IMR-90 (cell line): ENCODE measurements at places on chromosomes 2 and 18. TPM values are rescaled to one million over a fixed set of nuclear protein-coding genes. Genes with fewer than 3 reads are reported as not detected.

DNA sequence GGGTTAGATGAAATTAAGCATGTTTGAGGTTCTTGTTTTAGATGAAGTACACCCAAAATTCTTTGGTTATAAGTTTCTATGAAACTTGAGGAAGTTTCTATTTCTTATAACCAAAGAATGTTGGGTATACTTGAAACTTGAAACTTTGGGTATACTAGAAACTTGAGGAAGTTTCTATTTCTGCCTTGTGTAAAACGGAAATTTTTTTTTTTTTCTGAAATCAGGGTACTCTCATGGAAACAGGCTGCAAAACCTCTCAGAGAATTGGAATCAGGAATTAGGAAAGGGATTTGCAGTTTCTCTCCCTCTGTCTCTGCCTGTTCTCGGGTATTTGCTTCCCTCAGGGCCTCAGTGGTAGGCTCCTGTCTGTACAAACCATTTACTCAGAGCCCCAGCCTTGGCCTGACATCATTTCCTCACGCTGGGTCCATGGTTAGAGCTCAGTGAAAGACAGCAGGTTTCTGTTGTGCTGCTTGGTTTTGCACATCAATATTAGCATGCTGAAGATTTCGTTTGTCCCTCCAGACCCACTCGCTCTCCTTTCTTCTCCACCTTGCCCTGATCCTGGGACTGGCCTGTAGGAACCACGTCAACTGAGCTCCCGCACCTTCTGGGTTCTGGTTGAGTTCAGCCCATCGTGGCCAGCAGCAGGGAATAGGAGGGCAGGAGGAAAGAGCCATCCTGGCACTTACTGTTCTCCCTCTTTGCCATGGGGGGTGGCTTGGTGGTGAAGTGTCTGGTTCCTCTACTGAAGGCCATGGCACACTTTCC, 106.4 kb downstream of the POLR1A start:
- no peaks in the 10 kb centered on the region for H3K27me3 ChIP-seq
- peak; percentile 49 for DNase-seq
- H3K4me1 ChIP-seq = peaks cover 32% of the 10 kb centered on the region
- peak overlapping the region; percentile 92 for H3K27ac ChIP-seq
- H3K4me3 ChIP-seq = no peak overlapping the region

DNA sequence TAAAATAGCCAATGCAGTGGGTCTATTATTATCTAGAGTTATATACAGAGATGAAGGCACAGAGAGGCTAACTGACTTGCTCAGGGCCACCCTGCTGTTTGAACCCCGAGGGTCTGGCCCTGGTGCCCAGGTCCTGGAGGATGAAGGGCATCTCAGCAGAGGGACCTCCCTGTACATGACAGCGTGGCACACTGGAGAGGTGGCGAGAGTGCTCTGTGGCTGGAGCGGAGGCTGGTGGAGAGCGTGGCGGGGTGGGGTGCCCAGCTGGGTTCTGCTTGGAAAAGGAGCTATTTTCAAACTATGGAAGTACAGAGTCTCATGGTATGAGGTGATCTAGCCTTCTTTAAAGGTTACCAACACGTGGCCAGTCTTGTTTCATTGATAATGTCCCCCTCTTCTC, 35.8 kb downstream of the GREB1 start:
- DNase-seq = no peak
- no peak overlapping the region for H3K27ac ChIP-seq
- H3K4me1 ChIP-seq = peaks cover 7% of the 10 kb centered on the region
- H3K36me3 ChIP-seq = no peaks in the 10 kb centered on the region

The SRD5A2 gene
- not detected in 2 replicates for total RNA-seq

GRCh38 chr2:197209246-197209645, 101.3 kb downstream of the ANKRD44 start:
- H3K4me3 ChIP-seq = no peak overlapping the region
- H3K36me3 ChIP-seq = no peaks in the 10 kb centered on the region
- no peaks in the 10 kb centered on the region for H3K27me3 ChIP-seq

The CYRIA gene
- 1.7 and 3.8 TPM in 2 replicates for total RNA-seq

DNA sequence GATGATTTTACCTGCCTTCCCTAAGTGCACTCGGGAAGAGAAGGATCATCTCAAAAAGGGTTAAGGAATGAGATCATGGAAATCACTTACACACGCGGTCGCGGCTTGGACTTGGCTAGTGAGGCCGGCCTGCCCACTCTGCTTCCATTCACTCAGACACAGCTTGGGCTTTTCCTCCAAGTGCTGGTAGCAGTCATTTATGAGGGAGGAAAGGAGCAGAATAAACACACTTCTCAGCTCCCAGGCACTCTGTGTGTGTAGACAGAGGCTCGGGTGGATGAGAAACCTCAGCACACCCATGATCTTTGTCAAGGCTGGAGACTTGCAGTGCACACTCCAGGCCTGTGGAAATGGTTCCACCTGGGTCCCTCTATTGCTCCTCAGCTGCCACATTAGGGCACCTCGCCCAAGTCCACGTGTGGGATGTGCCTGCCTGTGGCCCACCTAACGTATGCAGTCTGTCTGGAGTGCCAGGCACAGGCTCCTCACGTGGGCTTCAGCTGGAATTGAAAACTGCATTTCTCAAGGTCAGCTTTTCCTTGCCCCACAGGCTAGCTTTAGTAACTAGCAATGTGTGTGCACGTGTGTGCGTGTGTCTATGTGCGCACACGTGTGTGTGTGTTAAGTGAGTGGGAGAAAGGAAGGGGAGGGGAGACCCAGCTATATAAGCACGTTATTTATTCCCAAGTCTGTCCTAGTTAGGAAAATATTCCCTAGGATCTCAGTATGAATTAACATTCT, 288.4 kb downstream of the SOX11 start:
- no peaks in the 10 kb centered on the region for H3K36me3 ChIP-seq
- peaks cover 2% of the 10 kb centered on the region; the same call in 1 of the 2 replicates for H3K4me1 ChIP-seq
- H3K27me3 ChIP-seq = no peaks in the 10 kb centered on the region
- no peak overlapping the region for H3K27ac ChIP-seq
- DNase-seq = no peak

DNA sequence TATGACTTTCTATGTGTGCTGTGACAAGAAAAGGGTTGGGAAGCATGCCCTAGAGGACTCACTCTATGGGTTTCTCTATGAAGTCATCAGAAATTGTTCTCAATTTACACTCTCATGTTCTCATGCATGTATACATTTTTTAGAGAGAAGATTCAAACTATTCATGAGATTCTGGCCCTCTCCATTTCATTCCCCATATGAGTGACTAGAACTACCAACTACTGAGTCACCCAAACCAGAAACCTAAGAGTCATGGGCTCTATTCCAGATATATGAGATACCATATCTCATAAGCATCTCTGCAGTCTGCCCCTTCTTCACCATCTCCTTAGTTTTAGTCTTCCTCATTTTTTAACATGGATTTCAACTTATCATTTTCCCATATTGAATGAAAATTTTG, 87.7 kb downstream of the EXOC6B start:
- peak; percentile 73 for DNase-seq
- no peaks in the 10 kb centered on the region for H3K27me3 ChIP-seq
- H3K27ac ChIP-seq = no peak overlapping the region
- H3K36me3 ChIP-seq = peaks cover 3% of the 10 kb centered on the region

The DSC1 gene
- not detected in 2 replicates for total RNA-seq

DNA sequence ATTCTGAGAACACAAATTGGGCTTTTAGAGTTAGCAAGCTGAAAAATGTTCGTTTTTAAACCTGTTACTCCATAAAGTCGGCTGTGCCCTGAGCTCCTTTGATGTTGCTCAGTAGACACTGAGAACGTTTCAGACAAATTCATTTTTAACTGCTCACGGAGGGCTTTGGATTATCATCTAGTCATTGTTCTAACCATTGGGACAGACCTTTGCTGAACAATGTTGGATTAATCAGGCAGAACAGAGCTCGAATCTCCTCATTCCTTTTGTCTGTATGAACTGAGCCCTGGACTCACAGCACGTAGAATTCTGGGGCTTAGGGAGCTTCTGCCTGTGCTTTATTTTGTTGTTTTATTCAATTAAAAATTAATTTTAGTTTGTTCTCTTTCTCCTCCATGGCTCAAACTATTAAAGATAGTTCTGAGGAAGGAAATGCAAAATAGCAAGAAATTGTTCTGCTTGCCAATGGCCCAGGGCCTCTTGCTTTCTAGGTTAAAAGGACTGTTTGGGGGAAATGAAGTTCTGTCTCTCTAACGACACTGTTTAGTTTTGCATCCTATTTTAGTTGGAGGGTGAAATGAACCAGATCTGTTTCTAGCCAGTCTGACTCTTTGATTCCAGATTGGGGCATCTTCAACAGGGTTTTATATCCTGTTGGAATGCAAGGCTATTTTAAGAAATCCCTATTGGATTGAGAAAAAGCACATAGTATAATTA, 114.7 kb upstream of the CXCR4 start:
- H3K27me3 ChIP-seq = no peaks in the 10 kb centered on the region
- H3K27ac ChIP-seq = no peak overlapping the region
- DNase-seq = no peak
- H3K4me1 ChIP-seq = no peaks in the 10 kb centered on the region

DNA sequence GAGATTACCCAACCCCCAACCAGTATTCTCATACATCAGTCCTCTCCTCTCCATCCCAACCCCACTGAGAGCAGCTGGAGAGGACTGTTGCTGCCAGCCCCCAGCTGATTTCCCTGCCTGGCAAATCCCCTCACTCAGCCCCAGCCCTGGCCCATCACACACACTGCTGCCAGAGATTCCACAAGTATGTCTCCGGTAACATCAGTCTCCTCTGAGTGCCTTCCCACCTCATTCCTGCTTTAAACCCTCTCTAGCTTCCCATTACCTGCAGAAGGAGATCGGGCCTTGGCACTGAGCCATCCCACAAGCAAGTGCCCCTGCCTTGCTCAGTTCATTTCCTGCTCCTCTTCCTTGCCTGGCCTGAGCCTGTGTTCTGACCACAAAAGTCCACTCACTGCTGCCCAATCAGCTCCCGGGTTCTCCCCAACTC, 50.6 kb upstream of the ZFP36L2 start:
- H3K4me1 ChIP-seq = peaks cover 14% of the 10 kb centered on the region; the same call in 1 of the 2 replicates
- no peak overlapping the region for H3K4me3 ChIP-seq

DNA sequence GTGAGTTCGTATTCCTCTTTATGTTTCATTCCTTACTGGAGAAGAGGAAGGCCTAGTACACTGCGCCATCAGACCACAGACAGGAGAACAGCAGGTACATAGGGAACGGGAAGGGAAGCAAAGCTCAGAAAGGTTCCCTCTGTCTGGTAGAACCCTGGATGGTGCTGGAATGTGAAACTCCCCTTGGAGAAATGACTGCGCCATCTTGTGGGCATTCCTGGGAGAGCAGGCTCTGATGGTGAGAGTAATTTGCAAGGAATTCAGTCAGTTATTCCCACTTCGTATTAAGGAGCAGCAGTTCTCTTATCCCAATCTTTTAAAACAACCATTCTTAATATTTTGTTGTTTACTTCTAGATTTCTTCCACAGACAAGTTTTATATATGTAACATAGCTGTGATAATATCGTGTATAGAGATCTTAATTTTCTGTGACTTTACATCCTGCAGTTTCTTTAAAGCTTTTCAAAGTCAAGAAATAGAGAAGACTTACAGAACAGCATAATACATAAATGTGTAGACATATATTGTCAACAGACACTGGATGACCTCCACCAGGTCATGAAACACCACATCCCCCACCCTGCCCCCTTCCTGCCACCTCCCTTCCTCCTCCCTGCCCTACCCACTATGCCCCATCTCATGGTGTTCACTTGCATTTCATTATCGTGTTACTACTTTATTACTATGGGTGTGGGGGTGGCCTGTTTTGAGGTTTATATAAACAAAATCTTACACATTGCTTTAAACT, 83.9 kb downstream of the ARHGEF4 start:
- peak; percentile 64 for DNase-seq
- H3K4me3 ChIP-seq = no peak overlapping the region
- H3K27me3 ChIP-seq = peaks cover 6% of the 10 kb centered on the region; the same call in 1 of the 2 replicates
- H3K27ac ChIP-seq = no peak overlapping the region

DNA sequence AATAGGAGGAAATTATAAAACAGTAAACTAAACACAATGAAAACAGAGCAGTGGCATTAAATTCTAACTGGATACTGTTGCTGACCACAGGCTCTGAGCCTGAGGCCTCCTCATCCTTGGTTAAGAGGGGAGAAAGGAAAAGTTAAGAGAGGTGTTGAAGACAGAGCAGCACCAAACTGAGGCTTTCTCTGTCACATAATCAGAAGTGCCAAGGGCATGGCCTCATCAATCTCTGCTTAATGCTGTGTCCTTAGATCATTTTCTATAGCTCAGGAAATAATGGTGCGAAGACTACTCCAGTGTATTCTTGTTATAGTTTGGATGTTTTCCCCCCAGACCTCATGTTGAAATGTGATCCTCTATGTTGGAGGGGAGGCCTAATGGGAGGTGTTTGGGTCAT, 160.9 kb upstream of the SLC1A4 start:
- peaks cover 5% of the 10 kb centered on the region for H3K4me1 ChIP-seq
- no peak for DNase-seq
- no peaks in the 10 kb centered on the region for H3K27me3 ChIP-seq
- no peaks in the 10 kb centered on the region for H3K36me3 ChIP-seq
- no peak overlapping the region for H3K4me3 ChIP-seq
- H3K27ac ChIP-seq = no peak overlapping the region

GRCh38 chr18:9712611-9713010, 4.5 kb downstream of the RAB31 start:
- no peak overlapping the region for H3K4me3 ChIP-seq
- no peak overlapping the region for H3K27ac ChIP-seq
- H3K27me3 ChIP-seq = no peaks in the 10 kb centered on the region
- no peaks in the 10 kb centered on the region for H3K36me3 ChIP-seq
- peaks cover 10% of the 10 kb centered on the region for H3K4me1 ChIP-seq

The NEUROD1 gene
- total RNA-seq = not detected in 2 replicates

DNA sequence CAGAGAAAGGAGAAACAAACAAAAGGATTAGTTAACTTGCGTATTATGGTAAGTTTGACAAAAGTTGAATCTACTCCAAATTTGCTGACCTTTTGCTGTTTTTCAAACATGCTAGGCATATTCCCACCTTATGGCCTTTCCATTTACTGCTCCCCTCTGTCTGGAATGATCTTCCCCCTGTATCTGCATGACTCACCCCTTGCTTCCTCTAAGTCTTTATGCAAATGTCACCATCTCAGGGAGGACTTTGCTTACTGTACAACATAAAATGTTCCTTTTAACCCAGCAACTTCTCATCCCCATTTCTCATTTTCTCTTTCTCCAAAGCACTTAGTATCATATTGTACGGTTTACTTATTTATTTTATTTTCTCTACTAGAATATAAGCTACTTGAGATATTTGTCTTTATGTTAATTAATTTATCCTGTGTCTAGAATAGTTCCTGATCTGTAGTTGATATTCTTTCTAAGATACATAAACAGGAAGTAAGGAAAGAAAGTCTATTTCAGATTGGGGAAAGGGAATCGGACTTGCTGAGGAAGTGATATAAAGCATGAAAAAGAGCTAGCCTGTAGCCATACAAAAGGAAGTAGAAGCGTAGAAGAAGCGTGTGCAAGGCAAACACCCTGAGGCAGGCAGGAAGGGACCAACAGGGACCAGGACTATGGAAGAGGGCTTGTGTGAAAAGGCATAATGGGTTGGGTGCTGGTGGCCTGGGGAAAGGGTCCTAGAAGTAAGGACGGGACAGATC, 144.9 kb upstream of the ERBB4 start:
- DNase-seq = peak; percentile 53
- H3K27me3 ChIP-seq = no peaks in the 10 kb centered on the region
- H3K4me1 ChIP-seq = peaks cover 3% of the 10 kb centered on the region
- H3K36me3 ChIP-seq = no peaks in the 10 kb centered on the region
